ENCODE measurements at places on chromosomes 5 and 9.

DNA sequence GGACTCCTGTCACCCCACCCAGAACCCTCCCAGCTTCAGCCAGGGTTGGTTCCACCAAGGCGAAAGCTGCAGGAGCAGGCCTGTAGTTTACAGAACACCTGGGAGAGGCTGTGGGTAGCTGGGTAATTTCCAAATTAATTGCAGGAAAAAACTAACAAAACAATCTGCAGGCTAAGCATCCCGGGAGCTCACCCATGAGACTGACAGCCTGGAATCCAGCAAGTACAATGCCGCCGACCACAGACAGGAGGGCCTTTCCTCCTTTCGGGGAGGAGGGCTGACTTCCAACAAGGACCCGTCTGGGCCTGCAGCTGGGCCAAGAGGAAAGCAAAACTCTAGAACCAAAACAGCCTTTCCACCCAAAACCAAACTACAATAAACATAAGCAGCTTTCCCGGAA is 10.3 kb downstream of the FOXE1 start:
- no peak for DNase-seq

GRCh38 chr5:133262690-133263089 is 210.9 kb downstream of the HSPA4 start:
- DNase-seq, result no peak

GRCh38 chr9:108854641-108855528 is 901 bp downstream of the ACTL7B start:
- DNase-seq, result no peak

DNA sequence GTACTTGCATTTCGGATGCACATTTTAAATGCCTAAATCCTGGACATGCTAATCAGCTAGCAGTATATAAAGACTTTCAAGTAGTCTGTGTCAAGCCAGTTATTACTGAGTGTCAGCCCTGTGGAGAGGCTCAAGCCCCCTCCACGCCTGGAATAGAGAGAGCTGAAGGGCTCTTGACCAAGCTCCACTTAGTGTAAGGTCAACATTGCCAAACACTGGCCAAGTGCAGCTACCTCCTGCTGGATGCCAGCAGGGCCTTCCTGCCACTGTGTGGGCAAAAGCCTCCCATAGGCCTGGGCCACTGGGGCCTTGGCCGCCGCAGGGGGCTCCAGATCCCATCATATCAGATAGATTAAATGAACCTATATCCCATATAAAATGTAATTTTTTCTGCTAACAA is 239.4 kb upstream of the PANK3 start:
- no peak for DNase-seq

GRCh38 chr5:155274484-155274883 is 260.9 kb downstream of the KIF4B start:
- DNase-seq, result no peak

- DNase-seq, result no peak
Observed at GRCh38 chr5:179272326-179273072, 72.8 kb downstream of the ADAMTS2 start.

- no peak for DNase-seq
Observed at GRCh38 chr5:142439207-142439860, 114.5 kb upstream of the SPRY4 start.

- DNase-seq, result peak; percentile 45
Observed at GRCh38 chr9:112925058-112925641, 34.5 kb upstream of the SLC46A2 start.

DNA sequence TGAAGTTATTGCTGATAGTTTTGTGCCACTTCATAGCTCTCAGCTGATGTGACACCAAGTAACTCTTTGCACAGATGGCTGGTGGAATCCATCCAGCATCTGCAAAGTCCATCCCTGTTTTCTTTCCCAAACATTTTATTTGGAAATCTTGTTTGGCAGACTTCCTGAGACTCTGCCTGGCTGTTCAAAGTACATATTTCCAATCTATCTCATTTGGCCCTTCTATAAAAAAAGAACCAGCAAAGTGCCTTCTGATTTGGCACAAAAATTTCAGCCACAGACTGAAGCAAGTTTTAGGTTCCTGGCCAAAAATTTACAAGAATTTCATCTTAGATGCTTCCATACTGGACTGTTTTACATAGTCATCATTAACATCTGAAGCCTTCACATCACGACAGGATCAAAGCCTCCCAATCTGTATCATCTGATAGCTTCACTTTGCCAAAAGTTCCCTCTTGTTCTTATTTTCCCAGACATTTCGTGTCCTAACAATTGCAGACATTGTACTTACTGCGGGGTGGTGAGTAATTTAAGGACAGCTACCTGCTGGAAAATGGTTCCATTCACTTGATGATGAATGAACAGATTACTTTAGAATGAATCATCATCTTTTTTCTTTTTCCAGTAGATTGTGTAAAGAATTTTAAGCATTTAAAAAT is 377.3 kb downstream of the KIAA0825 start:
- peak; percentile 6 for DNase-seq

DNA sequence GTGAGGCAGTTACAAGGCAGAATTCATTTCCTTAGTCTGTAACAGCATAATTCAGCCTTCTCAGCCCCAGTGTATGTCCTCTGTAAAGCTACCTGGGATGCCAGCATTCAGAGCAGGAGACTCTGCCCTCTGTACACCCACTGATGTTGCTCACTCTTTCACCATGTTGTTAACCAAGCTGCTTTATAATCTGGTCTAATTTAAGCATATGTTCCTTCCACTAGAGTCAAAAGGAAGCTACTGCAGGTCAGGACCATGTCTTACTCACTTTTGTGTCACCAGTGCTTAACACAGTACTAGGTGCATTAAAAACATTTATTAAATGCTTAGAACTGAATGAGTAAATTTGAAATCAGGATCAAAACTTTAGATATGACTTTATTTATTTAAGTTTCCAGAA is 185.6 kb downstream of the FBXL17 start:
- DNase-seq, result no peak

- no peak for DNase-seq
Observed at GRCh38 chr9:134466869-134467616, 140.8 kb downstream of the RXRA start.

DNA sequence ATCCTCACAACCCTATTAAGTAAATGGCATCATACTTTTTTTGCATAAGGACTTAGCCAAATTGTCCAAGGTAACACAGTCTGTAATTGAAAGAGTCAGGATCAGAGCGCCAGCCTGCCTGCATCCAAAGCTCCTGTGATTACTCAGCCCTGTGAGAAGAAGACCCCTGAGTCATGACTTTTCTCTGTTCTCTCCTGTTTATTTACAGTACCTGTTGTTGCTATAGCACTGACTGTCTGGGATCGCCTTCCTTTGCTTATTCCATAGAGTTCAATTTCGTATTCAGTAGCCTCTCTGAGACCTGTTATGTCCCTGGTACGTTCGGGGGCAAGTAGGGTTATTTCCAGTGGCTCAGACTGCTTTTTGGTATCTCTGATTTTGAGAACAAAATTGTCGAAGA is 71.8 kb downstream of the TNC start:
- DNase-seq, result no peak

DNA sequence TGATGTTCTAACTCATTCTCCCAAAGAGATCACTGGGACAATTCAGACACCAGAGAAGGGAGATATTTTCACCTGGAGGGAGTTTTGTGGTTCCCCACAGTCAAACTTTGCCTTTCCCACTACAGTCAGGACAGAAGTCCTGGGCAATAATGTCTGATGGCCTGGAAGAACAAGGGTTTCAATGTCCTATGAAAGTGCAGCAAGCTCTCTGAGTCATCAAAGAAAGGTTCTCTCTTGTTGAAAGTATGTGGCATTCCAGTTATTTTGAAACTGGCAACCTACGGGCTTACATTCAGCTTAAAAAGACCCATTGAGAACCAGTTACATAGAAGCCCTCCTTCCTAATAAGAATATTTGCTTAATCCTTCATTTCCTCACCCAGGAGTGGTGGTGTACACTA is 103.9 kb downstream of the INSYN2B start:
- DNase-seq, result no peak

GRCh38 chr5:133496631-133497030 is 115.7 kb downstream of the FSTL4 start:
- no peak for DNase-seq

DNA sequence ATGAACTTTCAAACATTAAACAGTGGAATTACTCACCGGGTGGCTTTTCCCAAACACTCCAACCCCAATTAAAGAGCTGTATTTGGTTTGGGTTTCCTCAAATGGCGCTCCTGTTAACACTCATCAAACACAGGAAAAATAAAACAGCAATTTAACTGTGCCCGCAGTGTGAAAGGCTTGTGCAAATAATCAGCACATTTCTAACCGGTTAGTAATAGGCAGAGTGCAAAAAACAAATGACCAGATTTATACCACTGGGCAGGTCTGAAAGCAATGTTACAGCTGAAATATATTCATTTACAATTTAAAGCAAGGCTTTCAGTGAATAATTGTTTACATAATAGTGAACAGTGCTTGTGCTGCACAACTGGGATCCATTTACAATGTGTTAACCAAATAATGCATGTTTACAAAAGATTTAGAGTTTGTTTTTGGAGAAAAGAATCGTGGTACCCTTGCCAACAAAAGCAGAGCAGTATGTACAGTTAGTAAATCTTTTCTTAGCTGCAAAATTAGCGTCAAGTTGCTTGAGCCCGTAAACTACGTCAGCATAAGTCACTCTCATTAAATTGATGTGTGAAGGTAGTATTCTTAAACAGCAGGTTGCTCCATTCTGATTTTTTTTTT is 662.9 kb upstream of the ZNF608 start:
- no peak for DNase-seq

DNA sequence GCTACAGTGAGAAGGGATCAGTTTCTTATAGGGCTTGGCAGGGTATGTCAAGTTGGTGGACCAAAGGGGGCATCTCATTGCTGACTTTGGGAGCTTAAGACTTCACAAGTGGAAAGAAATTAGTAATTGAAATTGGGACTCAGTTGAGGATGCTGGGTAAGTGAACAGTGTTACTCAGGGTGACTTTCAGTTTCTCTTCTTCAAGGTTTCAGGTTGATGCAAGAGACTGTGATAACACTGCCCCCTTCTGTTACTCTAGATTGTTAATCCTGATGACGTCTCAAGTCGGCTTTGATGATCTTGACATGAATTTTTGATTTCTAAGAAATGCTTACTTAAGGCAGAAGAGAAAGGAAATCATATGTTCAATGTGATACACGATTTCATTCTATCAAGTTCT is 21.3 kb downstream of the KCTD16 start:
- DNase-seq, result peak; percentile 42

All from HepG2 (cell line).